T1000 (cell line): ENCODE measurements at places on chromosomes 16 and 17.

DNA sequence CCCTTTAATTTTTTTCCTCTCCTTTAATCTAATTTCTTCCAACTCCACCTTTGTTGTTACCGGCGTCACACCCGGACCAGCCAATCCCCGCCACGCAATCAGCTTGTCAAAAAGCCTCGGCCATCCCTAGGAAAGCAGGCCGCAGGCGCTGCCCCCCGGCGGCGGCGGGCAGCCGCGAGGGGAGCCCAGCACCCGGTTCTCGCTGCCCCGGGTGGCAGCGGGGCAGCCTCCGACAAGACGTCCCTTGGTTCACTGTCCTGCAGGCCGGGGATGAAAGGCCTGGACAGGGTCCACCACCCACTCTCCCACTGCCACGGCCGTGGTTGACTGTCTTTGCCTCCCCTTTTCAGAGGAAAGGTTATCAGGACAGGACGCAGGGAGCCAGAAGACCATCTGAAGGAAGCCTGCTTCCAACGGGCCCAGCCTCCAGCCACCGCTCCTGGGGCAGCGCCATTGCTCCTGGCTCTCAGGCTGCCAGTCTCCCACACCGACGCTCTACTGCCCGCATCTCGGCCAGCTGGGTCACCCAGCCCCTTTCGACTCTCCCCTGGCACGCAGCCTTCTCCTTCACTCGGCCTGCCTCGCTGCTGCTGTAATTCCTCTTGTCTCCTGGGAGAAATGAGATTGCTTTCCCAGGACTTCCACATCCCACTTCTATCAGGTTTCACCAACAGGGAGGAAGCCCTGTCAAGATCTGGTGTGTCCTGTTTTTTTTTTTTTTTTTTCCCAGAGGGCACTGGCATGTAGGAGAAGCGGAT lies 2.8 kb upstream of the UBTF start:
- DNase-seq, result peak; percentile 31

GRCh38 chr17:50428831-50429424 lies 2.9 kb downstream of the ACSF2 start:
- no peak for DNase-seq

DNA sequence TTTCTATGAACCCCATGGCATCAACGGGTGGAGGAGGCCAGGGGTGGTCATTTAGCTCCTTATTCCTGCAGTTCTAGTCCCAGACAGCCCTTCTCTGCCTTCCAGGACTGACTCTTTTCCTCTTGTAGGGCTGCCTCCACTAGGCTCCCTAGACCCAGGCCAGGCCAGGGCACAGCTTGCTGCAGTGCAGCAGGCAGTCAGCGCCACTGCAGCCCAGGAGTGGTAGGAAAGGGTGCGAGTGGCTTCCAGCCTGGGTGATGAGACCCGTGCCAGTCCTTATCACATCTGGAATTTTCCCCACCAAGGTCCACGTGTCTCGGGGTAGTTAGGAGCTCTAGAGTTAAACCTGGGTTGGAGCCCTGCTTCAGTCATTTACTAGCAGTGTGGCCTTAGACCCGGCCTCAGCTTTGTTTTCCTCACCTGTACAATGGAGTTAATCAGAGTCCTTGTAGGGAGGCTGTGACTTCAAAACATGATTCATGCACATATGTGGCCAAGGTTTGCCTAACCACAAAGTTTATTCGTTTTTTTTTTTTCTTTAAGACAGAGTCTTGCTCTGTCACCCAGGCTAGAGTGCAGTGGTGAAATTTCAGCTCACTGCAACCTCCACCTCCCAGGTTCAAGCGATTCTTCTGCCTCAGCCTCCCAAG lies 4.7 kb downstream of the SLC5A11 start:
- no peak for DNase-seq

- no peak for DNase-seq
These were observed 34.9 kb downstream of the CD300LF start for GRCh38 chr17:74677558-74678466.

GRCh38 chr16:14955546-14956231 lies 18.4 kb downstream of the NPIPA1 start:
- no peak for DNase-seq
